ENCODE measurements at places on chromosomes 2 and 18.

- DNase-seq, result no peak
Measured at GRCh38 chr2:158634627-158635026, 160.5 kb upstream of the DAPL1 start.

DNA sequence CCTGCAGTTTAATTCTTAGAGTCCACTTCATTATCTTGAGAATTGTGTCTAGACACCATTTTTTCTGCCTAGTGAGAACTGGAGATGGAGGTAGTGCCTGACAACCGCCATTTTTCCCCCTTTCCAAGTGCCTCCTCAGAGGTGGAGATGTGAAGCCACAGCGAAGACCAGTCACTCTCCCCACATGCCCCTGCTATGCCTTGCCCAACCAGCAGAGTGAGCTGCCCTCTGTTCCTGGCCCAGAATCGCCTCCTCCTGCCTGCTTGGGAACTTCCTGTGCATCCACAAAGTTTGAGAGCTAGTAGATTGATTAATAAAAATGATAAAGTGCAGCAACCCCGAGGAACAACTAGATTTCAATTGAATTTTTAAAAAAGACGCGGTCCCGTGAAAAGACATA is 123.3 kb downstream of the CLIP4 start:
- DNase-seq, result peak; percentile 16

- peak; percentile 26 for DNase-seq
Measured at GRCh38 chr2:214169736-214170135, 241.1 kb upstream of the VWC2L start.

DNA sequence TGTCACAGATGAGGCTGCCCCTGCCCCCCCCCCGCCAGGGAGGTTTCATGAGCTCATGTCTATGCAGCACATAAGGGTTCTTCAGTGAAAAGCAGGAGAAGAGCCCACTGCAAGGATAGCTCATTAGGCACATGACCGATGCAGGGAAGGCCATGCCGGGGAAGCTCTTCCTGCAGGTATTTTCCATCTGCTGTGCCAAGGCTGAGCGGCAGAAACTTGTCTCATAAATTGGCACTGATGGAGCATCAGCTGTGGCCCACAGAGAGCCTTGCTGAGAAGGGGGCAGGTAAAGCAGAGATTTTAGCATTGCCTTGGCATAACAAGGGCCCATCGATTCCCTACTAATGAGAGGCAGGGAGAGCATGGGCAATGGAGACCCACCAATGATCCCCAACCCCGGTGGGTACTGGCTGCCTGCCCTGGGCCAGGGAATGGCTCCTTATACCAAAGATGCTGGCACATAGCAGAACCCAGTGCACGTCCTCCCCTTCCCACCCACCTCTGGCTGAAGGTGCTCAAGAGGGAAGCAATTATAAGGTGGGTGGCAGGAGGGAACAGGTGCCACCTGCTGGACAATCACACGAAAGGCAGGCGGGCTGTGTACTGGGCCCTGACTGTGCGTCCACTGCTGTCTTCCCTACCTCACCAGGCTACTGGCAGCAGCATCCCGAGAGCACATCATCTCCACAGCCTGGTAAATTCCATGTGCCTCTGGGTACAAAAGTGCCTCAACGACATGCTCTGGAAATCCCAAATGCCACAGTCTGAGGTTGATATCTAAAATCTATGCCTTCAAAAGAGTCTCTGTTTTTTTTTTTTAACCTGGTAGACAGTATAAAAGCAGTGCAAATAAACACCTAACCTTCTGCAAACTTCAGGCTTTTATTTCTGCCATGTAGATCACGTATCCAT is 41.4 kb downstream of the STEAP3 start:
- peak; percentile 47 for DNase-seq

- DNase-seq, result no peak
Measured at GRCh38 chr18:25243754-25244153, 108.2 kb downstream of the ZNF521 start.

DNA sequence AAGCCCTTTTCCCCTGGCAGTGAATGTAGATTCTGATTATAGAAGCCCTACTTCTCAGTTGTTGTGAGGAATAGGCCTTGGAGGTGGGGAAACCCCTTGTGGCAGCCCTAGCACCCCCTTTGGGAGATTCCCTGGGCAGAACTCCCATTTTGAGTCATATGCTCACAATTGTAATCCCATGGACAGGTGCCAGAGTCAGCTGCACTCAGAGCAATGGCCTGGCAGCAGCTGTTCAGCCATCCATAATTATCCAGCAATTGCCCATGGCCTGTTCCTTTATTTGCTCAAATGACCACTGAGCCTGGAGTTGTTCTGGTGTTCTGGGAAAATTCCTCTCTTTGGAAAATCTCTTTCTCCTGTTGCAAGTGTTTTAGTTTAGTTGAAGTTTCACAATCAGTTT is 71.7 kb downstream of the PTRHD1 start:
- peak; percentile 73 for DNase-seq

DNA sequence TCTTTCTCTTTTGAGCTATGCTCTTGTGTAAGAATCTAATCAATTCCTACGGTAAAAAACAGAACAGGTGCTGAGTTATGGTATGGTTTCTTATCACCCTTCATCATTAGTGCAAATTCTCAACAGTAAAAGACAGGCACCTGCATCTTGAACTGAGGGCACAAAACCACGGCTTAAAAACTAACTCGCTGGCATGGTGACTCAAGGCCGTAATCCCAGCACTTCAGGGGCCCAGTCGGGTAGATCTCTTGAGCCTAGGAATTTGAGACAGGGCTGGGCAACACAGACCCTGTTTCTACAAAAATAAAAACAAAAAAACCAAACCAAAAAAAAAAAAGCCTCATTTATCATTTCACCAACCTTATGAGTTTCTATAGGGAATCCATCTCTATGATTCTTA is 33.3 kb downstream of the THAP4 start:
- no peak for DNase-seq

All from fibroblast of skin of abdomen (primary cell).